ENCODE measurements at places on chromosomes 13 and 19.
A peak's percentile ranks its signal among the peaks of the same experiment; 100 is the strongest.

DNA sequence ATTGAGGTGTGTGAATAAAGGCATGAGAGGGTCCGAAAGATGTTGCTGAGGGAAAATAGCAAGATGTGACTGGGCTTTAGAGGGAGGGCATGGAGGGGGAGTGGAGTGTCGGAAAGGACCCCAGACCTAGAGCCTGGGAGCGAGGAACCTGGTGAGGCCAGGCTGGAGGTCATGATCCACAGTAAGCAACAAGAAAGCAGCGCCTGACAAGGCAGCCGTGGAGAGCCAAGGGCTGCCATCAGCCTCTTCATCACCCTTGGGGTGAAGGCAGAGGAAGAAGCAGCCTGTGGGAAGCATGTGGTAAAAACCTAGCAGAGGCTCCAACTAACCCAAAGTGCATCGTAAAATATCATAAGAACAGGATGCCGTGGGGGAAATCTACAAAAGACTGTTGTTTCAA, 162.8 kb upstream of the SOX1 start:
- no peak for DNase-seq

DNA sequence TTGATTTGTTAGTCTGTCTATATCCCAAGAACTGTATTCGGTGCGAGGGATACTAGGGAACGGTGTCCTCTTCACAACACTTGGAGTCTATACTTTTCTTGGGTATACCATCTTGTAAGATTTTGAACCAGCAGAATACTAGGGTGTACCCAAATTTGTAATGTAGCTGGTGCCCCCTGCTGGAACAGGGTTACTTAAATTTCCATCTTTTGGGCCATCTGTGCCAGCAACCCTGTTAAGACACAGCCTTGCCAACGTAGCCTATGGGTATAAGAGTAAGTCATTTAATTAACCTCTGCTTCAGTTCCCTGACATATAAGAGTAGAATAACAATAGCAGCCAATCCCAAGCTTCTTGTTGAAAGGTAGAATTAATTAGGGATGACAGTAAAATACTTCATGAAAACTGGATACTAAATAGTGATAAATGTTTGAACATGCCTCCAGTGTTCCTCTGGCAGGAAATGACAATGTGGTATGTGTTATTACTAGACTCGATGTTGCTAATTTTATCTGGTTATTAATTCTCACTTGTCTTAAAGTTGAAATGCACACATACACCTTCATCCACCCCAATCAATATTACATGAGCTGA, 607.6 kb downstream of the FGF9 start:
- peak; percentile 83 for DNase-seq

- no peak for DNase-seq
Observed at GRCh38 chr19:6223461-6224307, 56.1 kb downstream of the MLLT1 start.

DNA sequence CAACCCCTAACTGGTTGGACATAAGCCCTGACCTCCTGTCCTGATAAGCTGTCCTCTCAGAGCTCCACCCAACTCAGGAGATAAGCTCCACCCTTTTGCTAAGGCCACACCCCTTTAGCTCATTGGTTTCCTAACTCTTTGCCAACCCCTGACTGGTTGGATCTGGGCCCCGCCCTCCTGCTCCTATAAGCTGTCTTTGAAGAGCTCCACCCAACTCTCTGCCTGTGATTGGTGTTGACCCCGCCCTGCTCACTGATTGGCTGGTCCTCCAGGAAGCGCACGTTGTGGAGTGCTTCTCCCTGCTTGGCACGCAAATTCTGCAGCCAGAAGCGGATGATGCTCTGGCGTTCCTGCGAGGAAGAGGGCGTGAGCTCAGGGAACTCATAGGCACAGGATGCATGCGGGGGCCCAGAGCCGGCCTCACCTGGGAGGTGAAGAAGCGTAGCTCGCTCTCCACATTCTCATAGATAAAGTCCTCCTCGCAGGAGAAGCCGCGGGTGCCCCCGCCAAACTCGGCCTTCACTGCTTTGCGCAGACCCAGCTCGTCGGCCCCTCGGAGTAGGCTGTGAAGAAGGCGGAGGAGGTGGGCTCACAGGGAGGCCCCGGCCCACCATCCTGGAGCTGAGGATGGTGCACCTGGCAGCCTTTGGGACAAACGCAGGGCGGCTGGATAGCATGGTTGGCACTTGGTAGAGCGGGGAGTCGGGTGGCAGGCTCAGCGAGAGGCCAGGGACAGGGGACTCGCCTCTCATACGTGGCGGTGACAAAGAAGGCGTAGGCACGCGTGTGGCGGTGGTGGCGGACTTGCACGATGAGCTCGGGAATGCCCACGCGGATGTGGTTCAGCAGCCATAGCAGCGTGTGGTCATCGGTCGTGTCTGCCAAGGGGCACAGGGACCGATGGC, 1.7 kb downstream of the ANO8 start:
- peak; percentile 92 for DNase-seq

DNA sequence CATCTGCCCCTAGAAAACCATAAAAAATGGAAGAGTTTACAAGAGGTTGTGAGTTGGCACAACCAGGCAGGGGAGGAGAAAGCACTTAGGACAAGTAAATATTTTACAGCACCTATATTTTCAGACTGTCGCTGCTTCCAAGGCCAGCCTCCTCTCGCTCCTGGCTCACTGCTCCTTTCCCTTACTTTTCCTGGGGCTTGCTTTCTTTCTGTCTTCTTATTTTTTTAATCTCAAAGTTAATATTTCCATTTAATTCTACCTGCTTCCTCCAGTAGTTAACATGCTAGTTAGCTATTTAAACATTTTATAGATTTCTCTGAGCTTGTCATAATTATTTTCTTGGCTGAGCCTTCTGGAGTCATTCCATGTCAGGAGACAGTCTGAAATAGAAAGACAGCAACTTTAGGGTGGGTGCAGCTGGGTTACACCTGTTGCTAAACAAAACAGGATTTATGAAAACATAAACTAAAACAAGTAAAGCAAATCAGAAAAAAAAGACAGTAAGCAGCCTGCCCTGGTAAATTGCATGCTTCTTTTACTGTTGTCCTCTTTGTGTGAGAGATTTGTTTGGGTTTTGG, 330.1 kb downstream of the DLEU7 start:
- no peak for DNase-seq

DNA sequence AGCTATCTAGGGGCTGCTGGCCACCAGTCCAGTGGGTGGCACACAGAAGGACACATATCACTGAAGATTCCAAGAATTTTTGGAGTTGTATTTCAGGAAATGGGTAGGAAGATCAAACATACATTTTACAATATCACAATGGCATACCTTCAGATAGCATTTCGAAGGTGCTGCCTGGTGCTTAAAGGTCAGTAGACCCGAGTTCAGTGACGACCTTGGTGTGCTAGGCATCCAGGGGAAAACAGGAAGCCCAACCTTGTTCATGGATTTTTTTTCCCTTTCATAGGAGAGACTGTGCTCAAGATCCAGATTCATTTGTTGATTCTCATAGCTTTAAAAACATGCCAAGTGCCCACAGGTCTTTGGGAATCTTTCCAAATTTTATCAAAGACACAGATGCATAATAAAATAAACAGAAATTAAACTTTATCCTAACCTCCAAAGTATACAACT, 51.0 kb upstream of the RCBTB2 start:
- no peak for DNase-seq

- DNase-seq = no peak
Observed at GRCh38 chr19:604355-604754, 14.7 kb downstream of the HCN2 start.

DNA sequence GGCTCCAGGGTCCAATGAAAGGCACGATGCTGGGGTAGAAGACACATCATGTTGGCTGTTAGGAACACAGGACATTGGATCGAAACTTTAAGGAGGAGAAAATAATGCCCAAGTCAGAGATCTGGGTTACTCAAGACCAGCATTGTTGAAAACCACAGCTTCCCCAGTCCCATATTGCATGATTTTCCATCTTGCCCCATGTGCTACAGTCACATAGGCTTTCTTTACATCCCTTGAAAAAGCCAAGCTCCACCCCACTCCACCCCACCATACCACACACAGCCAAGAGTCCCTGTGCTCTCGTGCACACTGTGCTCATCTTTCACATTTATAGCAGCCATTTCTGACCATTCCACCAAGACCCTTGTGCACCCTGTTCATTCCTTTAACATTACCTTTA, 636.2 kb downstream of the DIAPH3 start:
- no peak for DNase-seq

DNA sequence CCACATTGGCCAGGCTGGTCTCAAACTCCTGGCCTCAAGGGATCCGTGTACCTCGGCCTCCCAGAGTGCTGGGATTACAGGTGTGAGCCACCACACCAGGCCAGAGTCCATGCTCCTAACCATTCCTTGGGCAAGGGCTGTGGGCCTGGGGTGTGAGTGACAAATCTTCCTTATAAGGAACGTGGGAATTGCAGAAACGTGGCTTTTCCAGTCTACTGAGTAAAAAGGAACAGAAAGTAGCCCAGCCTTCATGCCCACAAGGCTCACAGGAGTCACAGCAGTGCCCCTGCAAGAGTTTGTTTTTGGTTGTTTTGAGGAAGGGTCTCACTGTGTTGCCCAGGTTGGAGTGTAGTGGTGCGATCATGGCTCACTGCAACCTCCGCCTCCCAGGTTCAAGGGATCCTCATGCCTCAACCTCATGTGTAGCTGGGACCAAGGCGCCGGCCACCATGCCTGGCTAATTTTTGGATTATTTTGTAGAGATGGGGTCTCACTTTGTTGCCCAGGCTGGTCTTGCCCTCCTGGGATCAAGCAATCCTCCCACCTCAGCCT, 5.1 kb downstream of the MYPOP start:
- DNase-seq = no peak

- peak; percentile 57 for DNase-seq
Observed at GRCh38 chr13:31909864-31910551, 121.6 kb upstream of the FRY start.

- no peak for DNase-seq
Observed at GRCh38 chr19:46954502-46954992, 65.1 kb upstream of the NPAS1 start.

- no peak for DNase-seq
Observed at GRCh38 chr13:96994017-96994857, at the start of gene OXGR1. Gene OXGR1 (minus strand): TSS chr13:96994476. CDS start chr13:96987759, 6,717 bp downstream.

DNA sequence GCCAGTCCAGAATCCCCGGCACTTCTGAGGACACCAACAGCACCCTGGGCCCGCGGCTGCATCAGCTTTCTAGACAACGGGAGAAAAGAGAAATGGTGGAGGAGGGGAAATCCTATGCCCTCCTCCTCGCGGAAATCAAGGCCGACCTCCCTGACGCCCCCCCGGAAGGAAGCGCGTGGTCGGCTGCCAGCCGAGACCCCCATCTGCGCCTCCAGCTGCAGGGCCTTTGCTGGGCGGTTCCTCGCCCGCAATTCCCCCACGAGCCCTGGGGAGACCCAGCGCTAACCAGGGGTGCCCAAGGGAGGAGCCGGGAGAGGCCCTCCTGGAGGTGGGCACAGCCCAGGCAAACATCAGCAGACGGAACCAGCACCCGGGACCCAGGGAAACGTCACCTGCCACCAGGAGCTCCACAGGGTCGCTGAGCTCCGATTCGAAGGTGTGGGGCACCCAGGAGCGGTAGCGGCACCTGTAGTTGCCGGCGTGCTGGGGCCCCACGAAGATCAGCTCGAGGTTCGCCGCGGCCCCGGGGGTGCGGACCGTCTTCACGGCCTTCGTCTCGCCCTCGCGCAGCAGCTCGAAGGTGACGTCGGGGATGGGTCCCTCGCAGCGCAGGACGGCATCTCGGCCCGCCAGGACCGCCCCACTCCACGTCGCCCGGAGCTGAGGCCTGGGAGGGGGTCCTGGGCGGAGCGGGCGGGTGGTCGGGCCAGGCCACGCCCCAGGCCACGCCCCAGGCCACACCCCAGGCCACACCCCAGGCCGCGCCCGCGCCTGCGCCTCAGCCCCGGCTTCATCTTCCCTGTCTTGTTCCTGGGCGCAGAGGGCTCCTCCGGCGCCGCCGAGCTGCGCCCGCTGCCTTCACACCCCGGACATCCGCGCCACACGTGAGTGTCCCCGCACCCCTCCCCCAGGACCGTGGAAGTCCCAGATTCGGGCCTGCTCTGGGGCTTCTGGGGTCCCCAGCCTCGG, 6.0 kb downstream of the A1BG start:
- peak; percentile 43 for DNase-seq

- DNase-seq = peak; percentile 74
Observed at GRCh38 chr19:35458731-35459391, 10.8 kb downstream of the FFAR2 start.

- no peak for DNase-seq
Observed at GRCh38 chr19:31233295-31233800, 115.9 kb downstream of the TSHZ3 start.
